ENCODE measurements at places on chromosomes 7 and 10.

DNA sequence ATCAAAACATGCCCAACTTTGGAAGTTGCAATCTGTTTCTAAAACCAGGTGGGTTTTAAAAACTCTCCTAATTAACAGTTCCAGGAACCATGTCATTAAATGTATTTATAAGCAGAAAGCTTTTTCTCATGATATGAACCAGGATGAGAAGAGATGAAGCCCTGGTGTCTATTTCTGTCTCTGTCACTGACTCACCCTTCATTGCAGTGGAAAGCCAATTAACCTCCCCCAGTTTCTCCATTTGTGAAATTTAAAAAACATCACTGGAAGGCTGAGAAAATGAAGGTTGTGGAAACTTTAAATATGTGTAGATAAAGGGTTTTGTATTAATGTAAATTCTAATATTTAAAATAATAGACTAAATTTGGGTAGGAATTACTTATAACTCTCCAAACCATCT is 1088.0 kb downstream of the SORCS1 start:
- no peak for DNase-seq

GRCh38 chr10:2813286-2813685 is 254.1 kb upstream of the PFKP start:
- no peak for DNase-seq

- no peak for DNase-seq
Measured at GRCh38 chr7:157670490-157671357, 333.9 kb downstream of the DNAJB6 start.

DNA sequence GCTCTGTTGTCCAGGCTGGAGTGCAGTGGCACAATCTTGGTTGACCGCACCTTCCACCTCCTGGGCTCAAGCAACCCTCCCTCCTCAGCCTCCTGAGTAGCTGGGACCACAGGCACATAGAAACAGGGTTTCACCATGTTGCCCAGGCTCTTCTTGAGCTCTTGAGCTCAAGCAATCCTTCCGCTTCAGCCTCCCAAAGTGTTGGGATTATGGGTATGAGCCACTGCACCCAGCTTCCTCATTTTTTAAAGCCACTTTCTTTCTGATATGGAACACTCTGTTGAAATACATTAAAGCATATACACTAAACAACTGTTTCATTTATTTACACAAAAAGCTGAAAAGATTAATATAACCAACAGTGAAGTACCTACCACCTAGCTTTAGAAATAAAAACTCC is 117.2 kb downstream of the CLEC2L start:
- DNase-seq = no peak

- DNase-seq = no peak
Measured at GRCh38 chr7:46393142-46393541, 472.1 kb upstream of the IGFBP3 start.

- DNase-seq = no peak
Measured at GRCh38 chr7:69757981-69758430, 159.7 kb downstream of the AUTS2 start.

DNA sequence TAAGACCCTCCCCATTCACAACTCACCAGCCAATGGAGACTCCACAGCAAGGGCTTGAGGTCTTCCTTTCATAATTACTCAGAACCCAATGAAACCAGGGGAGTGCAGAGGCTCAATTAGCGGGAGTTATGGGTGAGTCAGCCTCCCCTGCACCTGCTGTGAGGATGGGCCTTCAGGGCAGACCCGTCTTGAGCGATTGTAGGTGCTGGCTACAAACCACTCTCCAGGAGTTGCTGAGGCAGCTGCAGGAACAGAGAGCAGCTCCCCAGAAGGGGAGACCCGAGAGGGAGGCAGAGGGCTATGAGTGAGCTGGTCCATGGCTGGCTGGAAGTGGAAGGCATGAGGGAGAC is 58.5 kb upstream of the SORCS3 start:
- no peak for DNase-seq

DNA sequence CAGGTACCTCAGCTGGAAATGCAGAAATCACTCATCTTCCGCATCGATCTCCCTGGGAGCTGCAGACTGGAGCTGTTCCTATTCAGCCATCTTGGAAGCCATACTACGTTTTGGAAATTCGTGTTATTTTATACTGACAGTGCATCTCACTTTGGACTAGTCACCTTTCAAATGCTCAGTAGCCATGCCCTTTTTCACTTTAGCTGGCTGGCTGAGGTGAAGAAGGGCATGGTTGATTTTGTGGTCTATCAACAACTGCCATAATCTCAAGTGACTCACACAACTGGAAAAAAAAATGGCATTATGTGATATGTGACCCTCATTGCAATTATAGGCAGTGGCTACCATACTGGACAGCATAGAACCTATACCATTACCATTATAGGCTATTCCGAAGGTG is 100.5 kb downstream of the CCDC71L start:
- DNase-seq = no peak

DNA sequence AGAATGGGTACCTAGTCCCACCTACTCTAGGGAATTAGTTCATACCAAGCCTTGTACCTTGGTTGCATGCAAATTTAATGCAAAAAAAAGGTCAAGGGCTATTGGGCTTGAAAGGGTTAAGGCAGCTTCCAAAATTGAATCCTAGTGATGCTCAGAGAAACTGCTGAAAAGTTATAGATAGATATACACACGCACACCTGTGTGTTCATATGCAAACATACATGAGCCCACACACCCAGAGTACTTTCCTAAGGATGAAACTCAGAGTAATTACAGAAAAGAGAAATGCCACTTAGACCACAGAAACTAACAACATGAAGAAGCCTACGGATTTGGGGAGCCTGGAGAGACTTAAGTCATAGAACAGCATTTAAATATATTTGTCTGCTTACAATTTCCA is 1.5 kb downstream of the SLC25A13 start:
- no peak for DNase-seq

DNA sequence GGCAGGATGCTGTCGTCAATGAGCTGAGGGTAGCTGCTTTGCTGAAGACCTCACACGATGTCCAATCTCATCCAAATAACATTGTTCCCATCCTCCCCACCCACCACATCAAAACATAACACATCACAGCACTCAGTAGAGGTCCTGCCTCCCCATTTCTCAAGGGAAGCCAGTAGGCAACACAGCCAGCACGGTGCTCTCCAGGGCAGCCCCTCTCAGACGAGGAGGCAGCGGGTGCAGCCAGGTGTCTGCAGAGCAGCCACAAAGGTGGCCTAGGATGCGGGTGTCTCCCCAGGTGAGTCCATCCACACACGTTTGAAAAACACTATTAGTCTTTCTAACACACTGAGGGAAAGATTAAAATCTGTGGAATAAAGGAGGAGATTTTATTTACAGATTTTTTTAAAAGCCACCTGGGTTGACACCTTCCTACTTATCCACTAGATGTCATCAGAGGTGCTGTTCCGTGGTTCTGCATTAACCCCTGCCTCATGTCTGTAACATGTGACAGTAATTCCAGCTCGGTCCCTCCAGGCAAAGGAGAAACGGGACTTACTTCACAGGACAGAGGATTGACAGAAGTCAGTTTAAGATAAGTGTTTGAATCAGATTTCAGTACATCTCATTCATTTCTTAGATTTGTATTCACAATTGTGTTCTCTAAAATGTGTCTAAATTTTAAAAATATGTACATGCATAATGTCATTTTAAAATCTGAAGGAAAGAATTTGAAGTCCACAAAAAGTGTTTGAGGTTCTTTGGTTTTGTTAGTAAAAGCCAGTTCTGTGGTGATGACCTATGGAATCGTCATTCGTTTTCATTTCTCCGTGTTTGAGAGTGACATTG is 68.0 kb downstream of the LANCL2 start:
- no peak for DNase-seq

DNA sequence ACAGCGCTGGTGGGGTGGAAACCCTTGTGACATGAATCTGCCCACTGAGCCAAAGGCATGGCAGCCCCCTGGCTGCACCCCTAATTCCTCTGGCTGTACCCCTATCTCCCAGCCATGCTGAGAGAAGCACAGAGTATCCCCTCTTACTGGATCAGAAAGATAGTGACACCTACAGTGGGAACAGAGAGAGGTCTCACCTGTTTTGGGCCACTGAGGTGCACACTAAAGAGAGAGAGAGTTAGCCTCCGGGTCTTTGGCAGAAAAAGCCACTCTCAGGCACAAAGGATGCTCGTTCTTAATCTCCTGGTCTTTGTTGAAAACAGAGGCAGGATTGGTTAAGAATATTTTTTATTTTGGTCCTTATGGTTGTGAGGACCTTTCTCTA is 11.3 kb downstream of the TSPAN14 start:
- no peak for DNase-seq

GRCh38 chr7:135231686-135232085 is 2.0 kb upstream of the STRA8 start:
- no peak for DNase-seq

DNA sequence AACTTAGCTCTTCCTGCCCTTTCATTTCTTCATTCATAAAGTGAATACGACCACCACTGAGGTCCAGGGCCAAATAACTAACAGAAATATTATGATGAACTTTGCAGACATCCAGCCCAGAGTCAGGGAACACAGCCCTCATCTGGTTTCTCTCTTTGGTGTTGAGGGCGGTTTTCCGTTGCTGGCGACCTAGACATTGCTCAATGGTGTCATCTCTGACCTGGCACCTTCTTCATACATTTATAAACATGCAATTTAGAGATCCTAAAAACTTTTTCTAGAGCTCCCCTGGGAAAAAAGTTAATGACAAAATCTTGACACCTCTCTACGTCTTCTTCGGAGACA is 324 bp upstream of the TET1 start:
- DNase-seq = no peak

DNA sequence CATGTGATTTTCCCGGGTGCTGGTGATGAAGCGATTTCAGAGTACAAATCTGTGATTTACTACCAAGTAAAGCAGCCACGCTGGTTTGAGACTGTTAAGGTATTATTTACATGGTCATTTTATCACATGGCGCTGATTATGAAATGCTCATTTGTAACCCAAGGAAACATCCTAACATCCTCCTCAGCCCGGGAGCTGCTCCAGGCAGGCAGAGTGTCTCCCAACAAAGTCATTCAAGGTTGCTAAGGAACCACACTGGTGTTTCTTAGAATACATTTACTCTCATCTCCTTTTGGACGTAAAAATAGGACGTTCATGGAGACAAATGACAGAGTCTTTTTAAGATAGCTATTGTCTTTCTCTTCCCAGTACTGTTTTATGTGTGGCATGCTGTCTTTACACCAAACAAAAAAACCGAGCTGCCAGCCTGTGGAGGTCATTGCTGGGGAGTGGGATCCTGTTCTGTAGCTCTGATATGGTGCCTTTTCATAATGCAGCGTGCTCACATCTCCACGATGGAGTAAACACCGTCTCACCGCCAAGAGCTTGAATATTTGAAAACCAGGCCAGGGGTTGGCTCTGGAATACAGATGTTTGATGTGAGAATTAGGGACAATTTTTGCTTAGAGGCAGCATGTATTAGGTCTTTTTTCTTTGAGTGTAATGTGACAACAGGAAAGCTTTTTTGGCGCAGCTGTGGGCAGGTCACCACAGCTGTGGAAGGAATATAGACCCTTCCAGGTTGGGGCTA is 119.6 kb downstream of the DOCK1 start:
- no peak for DNase-seq

DNA sequence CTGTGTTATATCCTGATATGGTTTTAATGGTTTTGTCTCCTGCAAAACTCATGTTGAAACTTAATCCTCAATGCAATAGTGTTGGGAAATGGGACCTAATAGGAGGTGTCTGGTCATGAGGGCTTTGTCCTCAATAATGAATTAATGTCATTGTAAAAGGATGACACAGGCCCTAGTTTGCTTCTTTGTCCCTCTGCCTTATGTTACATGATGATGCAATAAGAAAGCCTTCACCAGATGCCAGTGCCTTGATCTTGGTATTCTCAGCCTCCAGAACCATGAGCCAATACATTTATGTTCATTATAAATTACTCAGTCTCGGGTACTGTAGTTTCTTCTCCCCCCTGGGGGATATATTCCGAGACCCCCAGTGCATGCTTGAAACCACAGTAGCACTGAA is 1247.4 kb upstream of the SORCS1 start:
- DNase-seq = no peak

- DNase-seq = peak; percentile 86
Measured at GRCh38 chr10:119416855-119417254, 125.7 kb downstream of the RGS10 start.

DNA sequence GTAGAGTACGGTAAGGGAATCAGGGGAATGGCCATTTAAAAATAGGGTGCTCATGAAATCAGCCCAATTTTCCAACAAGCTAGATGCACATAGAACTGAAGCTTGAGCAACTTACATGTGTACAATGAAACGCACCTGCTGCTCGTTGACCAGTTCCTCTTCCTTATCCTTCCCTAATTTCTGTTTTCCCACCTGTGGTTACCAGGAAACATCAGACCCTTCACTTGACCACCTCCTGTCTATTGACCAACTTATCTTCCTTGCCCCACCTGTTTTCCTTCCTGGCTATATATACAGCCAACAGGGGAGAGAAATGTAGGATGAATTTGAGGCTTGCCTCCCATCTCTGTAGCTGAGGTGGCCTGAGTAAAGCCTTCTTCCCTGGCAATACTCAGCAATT is 37.8 kb upstream of the RAPGEF5 start:
- no peak for DNase-seq

DNA sequence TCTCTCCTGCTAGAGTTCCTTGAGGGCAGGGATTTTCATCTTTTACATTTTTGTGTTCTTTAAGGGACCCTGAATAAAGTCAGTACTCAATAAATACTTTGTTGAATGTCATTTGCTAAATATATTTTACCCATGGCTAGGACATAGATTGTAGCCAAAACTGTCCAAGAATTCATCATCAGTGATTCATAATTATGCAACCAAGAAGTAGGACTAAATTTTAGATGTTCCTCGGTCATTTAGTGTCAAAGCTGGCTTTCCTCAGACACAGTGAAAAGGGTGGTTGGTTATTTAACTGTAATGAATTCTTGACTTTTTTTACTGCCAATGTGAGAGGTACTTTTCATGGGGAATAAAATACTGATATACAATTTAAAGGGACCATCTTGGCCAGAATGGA is 3.3 kb downstream of the NUDT13 start:
- DNase-seq = no peak

GRCh38 chr7:70322856-70323255 is 724.6 kb downstream of the AUTS2 start:
- no peak for DNase-seq

DNA sequence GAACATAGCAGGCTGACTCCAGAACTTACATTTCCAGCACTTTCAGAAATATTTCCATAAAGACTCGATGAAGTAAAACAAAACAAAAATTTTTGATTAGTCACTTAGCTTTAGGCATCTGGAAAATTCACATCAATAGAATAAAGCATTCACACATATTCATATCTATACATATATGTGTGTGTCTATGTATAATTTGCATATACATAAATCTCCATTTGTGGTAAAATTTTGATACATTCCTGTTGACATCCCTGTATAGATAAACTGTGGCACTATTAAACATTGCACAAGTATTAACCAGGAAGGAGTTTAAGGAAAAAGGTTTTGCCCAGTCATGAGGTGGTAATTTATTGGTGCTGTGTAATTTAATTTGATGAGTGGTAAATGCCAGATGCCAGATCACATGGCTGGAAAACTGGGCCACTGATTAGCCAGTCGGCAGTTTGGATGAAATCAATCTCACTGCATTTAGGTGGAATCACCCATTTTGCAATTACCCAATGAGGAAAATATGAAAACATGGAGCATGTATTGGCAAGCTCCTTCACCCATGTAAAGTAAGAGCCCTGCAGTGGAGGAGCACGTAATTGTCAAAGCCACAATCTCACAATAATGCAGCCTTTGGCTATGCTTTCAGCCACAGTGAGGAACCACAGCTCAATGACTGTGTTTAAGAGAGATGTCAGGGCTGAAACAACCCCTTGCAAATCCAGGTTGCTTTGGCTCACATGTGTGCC is 294.6 kb downstream of the RNLS start:
- DNase-seq = no peak

- DNase-seq = no peak
Measured at GRCh38 chr7:114298011-114298410, 116.6 kb upstream of the FOXP2 start.

Data from aorta (tissue), 5 donors.